ENCODE measurements at places on chromosomes 5 and 9.

- no peak for DNase-seq
These were observed 507.3 kb upstream of the TYRP1 start for GRCh38 chr9:12185856-12186255.

- no peak for DNase-seq
These were observed 264.7 kb downstream of the TRIM32 start for GRCh38 chr9:116951588-116952435.

GRCh38 chr5:56845277-56845676 lies 29.9 kb downstream of the MAP3K1 start:
- DNase-seq, result no peak

DNA sequence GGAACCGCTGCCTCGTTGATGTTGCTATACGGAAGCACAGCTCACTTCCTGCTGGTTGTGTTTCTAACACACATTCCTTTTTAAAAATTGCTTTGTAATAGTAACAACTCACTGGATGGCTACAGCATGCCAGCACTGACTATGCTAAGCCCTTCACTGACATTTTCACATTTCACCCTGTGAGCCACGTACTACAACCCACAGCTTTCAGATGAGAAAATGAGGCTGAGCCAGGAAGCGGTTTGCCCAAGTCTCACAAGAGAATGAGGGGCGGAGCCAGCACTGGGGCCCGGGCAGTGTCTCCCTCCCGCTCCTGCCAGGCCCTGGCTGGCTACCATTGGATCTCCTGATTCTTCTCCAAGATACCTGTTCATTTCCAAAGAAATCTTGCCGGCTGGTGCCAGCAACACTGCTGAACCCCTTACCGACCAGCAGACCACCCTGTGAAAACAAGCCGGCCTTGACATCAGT lies 38.3 kb downstream of the FAM78A start:
- peak; percentile 61 for DNase-seq

DNA sequence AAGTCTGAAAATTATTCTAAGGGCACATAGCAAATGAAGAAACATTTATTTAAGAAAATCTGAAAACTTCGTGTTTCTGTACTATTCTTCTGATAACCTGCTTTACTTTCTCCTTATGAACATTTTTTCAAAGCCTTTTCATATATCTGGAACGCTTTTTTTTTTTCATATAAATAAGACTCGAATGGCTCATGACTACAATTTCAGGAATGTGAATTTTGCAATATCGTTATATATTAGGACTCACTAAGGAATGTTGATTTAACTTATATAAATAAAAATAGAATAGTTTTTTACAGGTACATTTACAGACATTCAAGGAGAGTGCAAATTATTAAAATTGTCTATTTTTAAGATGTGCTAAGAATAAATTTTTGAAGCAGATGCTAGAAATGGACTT lies 42.9 kb downstream of the GPBP1 start:
- no peak for DNase-seq

DNA sequence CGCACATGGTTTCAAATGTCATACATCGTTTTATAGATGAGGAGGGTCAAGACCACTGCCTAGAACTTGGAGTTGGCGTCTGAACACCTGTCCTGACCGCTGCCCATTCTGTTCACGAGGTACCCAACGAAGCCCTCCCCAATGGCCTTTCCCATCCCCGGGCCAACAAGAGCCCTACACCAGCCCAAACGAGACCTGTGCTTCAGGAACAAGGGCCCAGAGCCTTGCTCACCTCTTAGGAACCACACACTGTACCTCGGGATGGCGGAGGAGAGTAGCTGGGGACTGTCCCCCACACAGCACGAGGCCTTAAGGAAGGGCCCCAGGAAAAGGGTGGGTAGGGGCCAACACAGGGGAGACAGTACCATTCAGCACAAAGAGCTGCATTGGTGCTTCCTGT lies 3.0 kb downstream of the SURF6 start:
- DNase-seq, result no peak

DNA sequence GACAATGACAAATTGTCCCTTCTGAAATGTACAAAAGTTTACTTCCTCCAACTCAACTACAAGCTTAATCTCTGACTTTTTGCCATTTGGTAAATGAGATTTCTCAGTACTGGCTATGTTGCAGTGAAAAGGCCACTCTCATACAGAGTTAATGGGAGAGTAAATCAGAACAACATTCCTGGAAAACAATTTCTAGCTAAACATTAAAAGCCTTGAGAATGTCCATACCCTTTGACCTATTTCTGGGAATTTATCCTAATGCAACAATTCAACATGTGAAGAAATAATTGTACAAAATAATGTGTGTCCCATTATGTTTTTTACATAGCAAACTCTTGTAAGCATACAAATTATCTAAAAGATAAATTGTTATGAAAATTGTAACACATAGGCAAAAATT lies 56.3 kb upstream of the SPEF2 start:
- no peak for DNase-seq

DNA sequence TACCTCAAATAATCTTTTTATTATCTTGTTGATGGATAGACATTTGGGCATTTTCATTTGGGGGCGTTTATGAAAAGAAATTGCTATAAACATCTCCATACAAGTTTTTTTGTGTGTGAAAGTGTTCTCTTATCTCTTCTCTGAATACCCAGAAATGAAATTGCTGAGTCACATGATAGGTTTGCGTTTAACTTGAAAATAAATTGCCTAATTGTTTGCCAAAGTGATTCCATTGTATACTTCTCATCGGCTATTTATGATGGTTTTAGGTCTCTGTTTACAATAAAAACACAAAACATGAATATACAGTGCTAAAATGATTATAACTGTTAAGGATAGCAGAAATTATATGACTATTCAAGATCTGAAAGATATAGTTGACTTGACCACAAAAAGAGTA lies 361.7 kb downstream of the TAF11L14 start:
- no peak for DNase-seq

DNA sequence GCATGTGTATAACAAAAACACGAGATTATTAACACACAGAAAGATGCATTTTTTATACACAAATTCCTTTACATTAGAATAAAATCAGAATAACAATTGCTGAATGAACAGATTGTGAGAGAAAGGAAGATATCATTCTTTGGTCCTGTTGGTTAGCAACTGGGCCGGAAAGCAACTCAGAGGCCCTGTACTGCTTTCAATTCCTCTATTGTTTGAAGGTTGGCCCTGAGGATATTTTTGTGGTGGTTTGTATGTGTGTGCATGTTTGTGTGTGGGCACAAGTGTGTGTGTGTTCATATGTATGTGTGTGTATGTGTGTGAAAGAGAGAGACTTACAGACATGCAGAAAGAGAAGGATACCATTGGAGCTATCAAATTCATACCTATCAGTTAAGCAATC lies 356.8 kb upstream of the DMAC1 start:
- no peak for DNase-seq

Data from neural progenitor cell (in vitro differentiated cells).